Stimulated activated CD4-positive, alpha-beta T cell treated with anti-CD3 and anti-CD28 coated beads, Interleukin-4, amount 100 ng/mL, for 4 hours (primary cell): ENCODE measurements at places on chromosomes 4 and X.

GRCh38 chr4:87353592-87353991, 30.9 kb upstream of the HSD17B13 start:
- peak; percentile 1 for DNase-seq

- DNase-seq = no peak
Observed at GRCh38 chrX:2898846-2899512, 30.2 kb downstream of the ARSD start.

GRCh38 chr4:16573739-16574138, 324.7 kb downstream of the LDB2 start:
- no peak for DNase-seq

DNA sequence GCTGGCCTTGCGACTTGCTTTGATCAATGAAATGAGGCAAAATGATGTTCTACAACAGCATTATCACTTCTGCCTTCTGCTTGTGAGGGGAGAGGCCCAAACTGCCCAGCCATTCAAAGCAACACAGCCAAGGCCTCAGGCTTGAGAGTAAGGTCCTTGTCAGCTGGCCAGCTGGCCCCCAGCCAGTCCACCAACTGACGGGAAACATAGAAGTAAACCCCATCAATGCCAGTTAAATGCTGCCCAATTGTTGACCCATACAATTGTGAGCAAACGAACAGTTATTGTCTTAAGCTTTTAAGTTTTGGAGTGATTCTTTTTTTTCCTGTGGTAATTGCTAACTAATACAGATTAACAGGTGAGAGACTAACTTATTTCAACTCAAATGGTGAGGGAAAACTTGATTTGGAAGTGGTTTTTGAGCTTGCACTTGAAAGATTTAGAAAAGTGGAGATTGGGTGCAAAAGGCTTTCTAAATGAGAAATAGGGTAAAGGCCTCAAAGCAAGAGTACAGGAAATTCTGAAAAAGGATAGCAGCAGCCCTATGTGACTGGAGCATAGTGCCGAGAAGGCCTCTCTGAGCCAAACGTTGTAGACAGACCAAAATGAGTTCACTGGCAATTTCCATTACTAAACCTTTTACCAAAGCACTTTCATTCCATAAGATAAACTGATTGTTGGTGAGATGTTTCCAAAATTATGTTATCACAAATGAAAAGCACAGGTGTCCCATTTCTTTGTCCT, 66.9 kb downstream of the ARHGEF38 start:
- no peak for DNase-seq
